ENCODE measurements at places on chromosomes 4 and X. TPM values are rescaled to one million over a fixed set of nuclear protein-coding genes. Genes with fewer than 3 reads are reported as not detected.
A peak's percentile ranks its signal among the peaks of the same experiment; 100 is the strongest.

DNA sequence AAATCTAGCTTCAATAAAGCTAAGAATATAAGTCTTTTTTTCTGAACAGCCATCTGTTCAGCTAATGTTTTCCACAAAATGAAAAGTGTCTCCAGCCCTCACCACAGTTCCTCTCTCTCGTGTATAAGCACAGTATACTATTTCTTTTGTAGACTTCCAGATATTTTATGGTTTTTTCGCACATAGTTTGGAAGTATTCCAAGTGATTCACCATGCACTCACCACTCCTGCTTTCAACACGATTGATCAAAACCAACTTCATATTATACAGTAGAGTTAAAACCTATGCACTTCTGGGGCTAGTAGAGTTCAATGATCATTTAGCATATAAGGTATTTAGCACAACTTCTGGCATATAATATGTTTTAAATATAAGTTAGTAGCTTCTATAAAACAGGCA lies 105.8 kb upstream of the DCAF12L1 start:
- H3K27me3 ChIP-seq, result no peaks in the 10 kb centered on the region
- H3K4me3 ChIP-seq, result no peak overlapping the region
- H3K27ac ChIP-seq, result no peak overlapping the region
- H3K4me1 ChIP-seq, result no peaks in the 10 kb centered on the region
- H3K36me3 ChIP-seq, result no peaks in the 10 kb centered on the region
- DNase-seq, result no peak

- no peak overlapping the region for H3K4me3 ChIP-seq
- no peak for DNase-seq
- H3K27ac ChIP-seq, result no peak overlapping the region
Observed at GRCh38 chrX:40637687-40638086, 9.7 kb downstream of the CXorf38 start.

SOWAHB gene
- total RNA-seq, result 0.13 TPM

DNA sequence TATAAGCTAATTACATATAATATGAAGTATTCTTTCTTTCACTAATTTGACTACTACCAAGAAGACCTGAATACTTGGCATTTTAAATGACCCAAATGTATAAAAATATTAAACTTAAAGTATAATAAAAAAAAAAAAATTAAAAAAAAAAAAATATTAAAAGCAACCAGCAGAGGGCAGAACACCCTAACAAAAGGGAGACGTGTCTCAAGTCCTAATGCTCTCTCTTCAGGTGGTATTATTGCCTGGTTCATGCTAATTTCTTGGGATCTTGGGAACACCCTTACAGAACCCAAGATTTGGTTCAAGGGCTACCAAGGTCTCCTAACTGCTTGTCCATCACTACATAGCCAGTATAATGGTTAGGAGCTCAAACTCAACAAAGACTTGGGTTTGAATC lies 754.8 kb downstream of the RAB28 start:
- no peak overlapping the region for H3K4me3 ChIP-seq
- H3K27ac ChIP-seq, result no peak overlapping the region
- no peaks in the 10 kb centered on the region for H3K4me1 ChIP-seq
- no peak for DNase-seq
- no peaks in the 10 kb centered on the region for H3K36me3 ChIP-seq

- no peaks in the 10 kb centered on the region for H3K27me3 ChIP-seq
- H3K36me3 ChIP-seq, result no peaks in the 10 kb centered on the region
- H3K4me1 ChIP-seq, result no peaks in the 10 kb centered on the region
- DNase-seq, result no peak
- H3K27ac ChIP-seq, result no peak overlapping the region
Observed at GRCh38 chr4:76654791-76655190, 219.8 kb downstream of the SHROOM3 start.

DNA sequence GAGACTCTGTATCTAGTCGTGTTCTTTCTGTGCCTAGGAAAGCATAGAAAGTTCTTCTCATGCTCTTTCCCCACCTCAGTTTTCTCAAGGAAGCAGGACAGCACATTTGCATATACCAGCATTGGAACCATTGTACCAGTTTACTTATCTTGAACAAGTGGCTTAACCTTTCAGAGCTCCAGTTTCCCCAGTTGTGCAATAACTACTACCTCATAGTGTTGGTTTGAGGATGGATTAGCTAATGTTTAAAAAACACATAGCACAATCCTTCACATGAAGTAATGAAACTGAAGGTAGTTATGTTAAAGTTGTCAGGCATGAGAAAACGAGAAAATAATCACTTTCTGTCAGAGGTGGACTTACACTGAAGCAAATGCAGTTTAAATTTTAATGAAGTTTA lies 92.2 kb upstream of the H2AZ1 start:
- H3K27ac ChIP-seq, result no peak overlapping the region
- H3K4me3 ChIP-seq, result no peak overlapping the region
- H3K27me3 ChIP-seq, result no peaks in the 10 kb centered on the region
- no peaks in the 10 kb centered on the region for H3K4me1 ChIP-seq
- no peak for DNase-seq

- no peak overlapping the region for H3K27ac ChIP-seq
- H3K4me3 ChIP-seq, result no peak overlapping the region
- no peaks in the 10 kb centered on the region for H3K36me3 ChIP-seq
- H3K4me1 ChIP-seq, result no peaks in the 10 kb centered on the region
- H3K27me3 ChIP-seq, result no peaks in the 10 kb centered on the region
- no peak for DNase-seq
Observed at GRCh38 chrX:69968950-69969349, 80.8 kb downstream of the AWAT2 start.

SRPK3 gene
- not detected for total RNA-seq

BGN gene
- 1.2 TPM for total RNA-seq

DNA sequence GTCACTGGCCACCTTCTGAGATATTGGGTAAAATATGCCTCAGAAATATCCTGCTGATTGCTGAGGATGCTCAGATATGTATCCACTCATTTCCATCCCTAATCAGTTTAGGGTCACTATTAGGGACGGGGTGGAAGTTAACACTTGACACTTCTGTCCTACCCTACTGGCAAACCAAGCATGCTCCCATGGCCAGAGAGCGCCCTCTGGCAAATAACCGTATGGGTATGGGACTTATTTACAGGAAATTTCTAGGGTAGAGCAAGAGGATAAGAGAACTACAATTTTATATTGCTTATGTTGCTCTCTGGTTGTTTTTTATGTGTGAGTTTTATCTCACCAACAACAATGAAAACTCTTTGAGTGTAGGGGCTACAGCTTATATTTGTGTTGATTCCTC lies 86.8 kb upstream of the TSPAN7 start:
- H3K27me3 ChIP-seq, result no peaks in the 10 kb centered on the region
- no peak for DNase-seq
- H3K27ac ChIP-seq, result no peak overlapping the region
- H3K36me3 ChIP-seq, result no peaks in the 10 kb centered on the region

LGI2 gene
- 1.4 TPM for total RNA-seq

- H3K4me3 ChIP-seq, result no peak overlapping the region
- no peaks in the 10 kb centered on the region for H3K4me1 ChIP-seq
- H3K36me3 ChIP-seq, result peaks cover 23% of the 10 kb centered on the region
- DNase-seq, result no peak
- H3K27me3 ChIP-seq, result no peaks in the 10 kb centered on the region
Observed at GRCh38 chr4:6620296-6620695, 20.2 kb upstream of the MRFAP1 start.

DNA sequence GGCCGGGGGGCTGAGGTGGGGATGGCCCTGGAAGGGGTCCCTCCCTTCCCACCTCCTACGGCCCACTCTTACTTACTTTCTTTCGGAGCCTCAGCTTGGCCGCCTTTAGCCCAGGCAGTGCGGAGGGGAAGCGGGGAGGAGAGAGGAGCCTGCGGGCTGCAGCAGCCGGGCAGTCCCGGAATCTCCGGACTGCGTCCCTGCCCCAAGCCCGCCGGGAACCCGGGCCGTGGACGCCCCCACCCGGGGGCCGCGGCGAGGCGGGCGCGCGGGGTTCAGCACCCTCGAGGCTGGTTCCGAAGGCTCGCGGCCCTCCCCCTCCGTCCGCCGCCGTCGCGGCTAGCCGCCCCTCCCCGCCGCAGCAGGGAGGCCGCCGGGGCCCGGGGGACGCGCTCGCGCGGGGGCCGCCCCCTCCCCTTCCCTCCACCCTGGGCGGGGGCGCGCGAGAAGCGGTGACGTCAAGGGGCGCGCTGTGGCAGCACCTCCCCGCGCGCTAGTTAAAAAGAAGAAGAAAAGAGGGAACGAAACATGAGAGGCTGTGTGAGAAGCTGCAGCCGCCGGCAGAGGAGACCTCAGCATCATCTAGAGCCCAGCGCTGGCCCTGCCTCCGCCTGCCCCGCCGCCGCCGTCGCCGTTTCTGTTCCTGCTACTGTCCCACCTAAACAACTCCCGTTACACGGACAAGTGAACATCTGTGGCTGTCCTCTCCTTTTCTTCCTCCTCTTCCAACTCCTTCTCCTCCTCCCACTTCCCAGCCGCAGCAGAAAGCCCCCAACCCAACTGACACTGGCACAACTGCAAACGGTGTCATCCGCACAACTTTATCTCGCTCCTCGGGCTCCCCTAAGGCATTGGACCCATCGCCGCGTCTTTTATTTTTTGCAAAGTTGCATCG lies at the start of gene HHIP:
Gene HHIP (plus strand): TSS at position 526 of the 892 bp plus-strand sequence. CDS start 520 bp downstream, outside the sequence.
- peak; percentile 53 for DNase-seq
- H3K27ac ChIP-seq, result no peak within 1 kb of the TSS
- peaks cover 42% of the 10 kb centered on the region for H3K27me3 ChIP-seq
- no peaks in the 10 kb centered on the region for H3K36me3 ChIP-seq

- H3K27me3 ChIP-seq, result no peaks in the 10 kb centered on the region
- no peak overlapping the region for H3K27ac ChIP-seq
- DNase-seq, result no peak
Observed at GRCh38 chrX:37763400-37763799, 16.5 kb upstream of the CYBB start.

- H3K36me3 ChIP-seq, result no peaks in the 10 kb centered on the region
- no peak overlapping the region for H3K27ac ChIP-seq
- DNase-seq, result peak; percentile 85
- H3K27me3 ChIP-seq, result peaks cover 95% of the 10 kb centered on the region
Observed at GRCh38 chr4:8860892-8861575, 10.6 kb downstream of the HMX1 start.

DNA sequence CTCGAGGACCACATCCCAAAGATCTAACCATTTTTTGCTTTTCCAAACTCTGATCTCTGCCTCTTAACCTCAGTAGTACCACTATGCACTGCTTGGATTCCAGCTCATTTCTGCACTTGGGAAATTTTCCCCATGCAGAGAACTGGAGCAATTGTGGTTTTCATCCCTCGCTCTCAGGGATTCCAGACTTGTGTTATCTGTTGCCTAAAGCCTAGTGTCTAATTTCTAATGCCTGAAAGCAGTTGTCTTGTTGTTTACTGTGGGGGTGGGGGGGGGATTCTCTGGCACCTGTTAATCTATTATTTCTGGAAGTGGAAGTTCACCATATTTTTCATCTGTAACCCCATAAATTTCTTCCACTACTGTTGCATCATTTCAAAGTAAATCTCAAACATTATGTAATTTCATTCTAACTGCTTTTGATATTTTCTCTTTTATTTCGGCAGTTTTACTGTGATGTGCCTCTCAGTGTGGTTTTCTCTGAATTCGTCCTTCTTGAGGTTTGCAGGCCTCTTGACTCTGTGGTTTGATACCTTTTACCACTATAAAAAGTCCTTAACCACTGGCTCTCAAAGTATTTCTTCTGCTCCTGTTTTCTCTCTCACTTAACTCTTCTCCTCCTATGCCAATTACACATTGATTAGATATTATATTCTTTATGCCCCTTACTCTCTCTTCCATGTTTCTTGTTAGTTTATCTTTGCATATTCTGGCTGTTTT lies 205.6 kb upstream of the EOLA2 start:
- no peaks in the 10 kb centered on the region for H3K36me3 ChIP-seq
- no peak overlapping the region for H3K27ac ChIP-seq
- no peak for DNase-seq
- no peak overlapping the region for H3K4me3 ChIP-seq
- H3K27me3 ChIP-seq, result no peaks in the 10 kb centered on the region
- no peaks in the 10 kb centered on the region for H3K4me1 ChIP-seq

GRCh38 chr4:175891851-175892250 lies 79.8 kb upstream of the GPM6A start:
- H3K4me3 ChIP-seq, result no peak overlapping the region
- DNase-seq, result no peak
- H3K27ac ChIP-seq, result no peak overlapping the region
- no peaks in the 10 kb centered on the region for H3K4me1 ChIP-seq
- no peaks in the 10 kb centered on the region for H3K27me3 ChIP-seq

GRCh38 chr4:87506974-87507701 lies 22.0 kb downstream of the SPARCL1 start:
- H3K36me3 ChIP-seq, result no peaks in the 10 kb centered on the region
- H3K4me3 ChIP-seq, result no peak overlapping the region
- no peaks in the 10 kb centered on the region for H3K4me1 ChIP-seq
- H3K27me3 ChIP-seq, result no peaks in the 10 kb centered on the region

- peaks cover 5% of the 10 kb centered on the region for H3K4me1 ChIP-seq
- H3K36me3 ChIP-seq, result peaks cover 2% of the 10 kb centered on the region
- no peak overlapping the region for H3K4me3 ChIP-seq
- no peaks in the 10 kb centered on the region for H3K27me3 ChIP-seq
Observed at GRCh38 chr4:17038510-17039176, 140.2 kb upstream of the LDB2 start.

DNA sequence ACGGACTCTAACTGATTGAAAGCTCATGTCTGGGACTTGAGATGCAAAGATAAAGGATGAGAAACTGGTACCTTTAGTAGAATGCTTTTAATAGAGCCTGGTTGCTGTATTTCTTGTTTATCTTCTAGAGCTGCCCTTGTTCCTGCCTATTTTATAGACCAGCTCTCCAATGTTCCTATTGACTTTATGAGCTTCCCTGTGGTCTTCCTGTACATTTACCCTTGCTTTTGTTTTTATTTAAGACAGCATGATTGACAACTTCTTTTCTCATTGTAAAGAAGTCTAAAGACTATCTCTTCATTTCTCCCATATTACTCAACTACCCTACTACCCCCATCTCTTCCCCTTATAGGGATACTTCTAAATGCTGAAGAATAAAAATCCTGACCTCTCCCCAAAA lies 174.7 kb downstream of the UGT8 start:
- no peaks in the 10 kb centered on the region for H3K27me3 ChIP-seq
- no peak overlapping the region for H3K4me3 ChIP-seq
- DNase-seq, result no peak

MAGEA2B gene
- not detected for total RNA-seq

- H3K27ac ChIP-seq, result no peak overlapping the region
- no peak overlapping the region for H3K4me3 ChIP-seq
- no peak for DNase-seq
- 0 out of 2 replicates have a peak, but pooled peaks cover 1% of the 10 kb centered on the region for H3K27me3 ChIP-seq
Observed at GRCh38 chr4:139802931-139803330, 137.3 kb downstream of the MGST2 start.

DNA sequence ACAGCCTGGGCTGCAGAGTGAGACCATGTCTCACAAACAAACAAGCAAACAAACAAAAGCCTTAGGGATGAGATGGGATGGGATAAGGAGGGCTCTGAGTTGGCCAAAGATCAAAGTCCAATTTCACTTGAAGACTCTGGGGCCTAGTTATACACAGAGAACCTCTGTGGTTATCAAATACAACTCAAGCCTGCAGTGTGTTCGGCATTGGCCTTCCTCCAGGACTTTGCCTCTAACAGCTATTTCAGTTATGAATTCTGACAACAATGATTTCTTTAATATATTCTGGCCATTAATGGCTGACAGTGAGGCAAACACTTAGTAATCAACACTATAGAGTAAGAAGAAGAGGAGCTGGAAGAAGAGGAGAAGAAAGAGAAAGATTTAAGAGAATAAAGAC lies 171.1 kb downstream of the PDGFRA start:
- H3K27ac ChIP-seq, result no peak overlapping the region
- no peaks in the 10 kb centered on the region for H3K27me3 ChIP-seq
- DNase-seq, result no peak
- no peaks in the 10 kb centered on the region for H3K36me3 ChIP-seq
- H3K4me1 ChIP-seq, result no peaks in the 10 kb centered on the region
- no peak overlapping the region for H3K4me3 ChIP-seq

CTAG2 gene
- total RNA-seq, result not detected

- no peaks in the 10 kb centered on the region for H3K4me1 ChIP-seq
- H3K27ac ChIP-seq, result no peak overlapping the region
- H3K27me3 ChIP-seq, result no peaks in the 10 kb centered on the region
- no peaks in the 10 kb centered on the region for H3K36me3 ChIP-seq
Observed at GRCh38 chrX:45710081-45710801, 509.6 kb upstream of the DIPK2B start.
